ENCODE measurements at places on chromosomes 2 and 18. TPM values are rescaled to one million over a fixed set of nuclear protein-coding genes. Genes with fewer than 3 reads are reported as not detected.

SCYGR4 gene
- total RNA-seq = 0.11 TPM

CDH2 gene
- 0.52 TPM for total RNA-seq

ARHGAP28 gene
- total RNA-seq = 38.2 TPM

PER2 gene
- 5.6 TPM for total RNA-seq

TNS1 gene
- 102 TPM for total RNA-seq

BOLL gene
- not detected for total RNA-seq

PAX8 gene
- 0.86 TPM for total RNA-seq

FBXO15 gene
- total RNA-seq = 0.26 TPM

ASPRV1 gene
- 0.54 TPM for total RNA-seq

CNGA3 gene
- 0.43 TPM for total RNA-seq

SIX3 gene
- total RNA-seq = not detected

EFHD1 gene
- total RNA-seq = 1.3 TPM

FOXI3 gene
- not detected for total RNA-seq

AP1S3 gene
- total RNA-seq = 61.7 TPM

CTIF gene
- total RNA-seq = 35.0 TPM

ANKRD30B gene
- total RNA-seq = not detected

MTHFD2 gene
- total RNA-seq = 136 TPM

RFX8 gene
- total RNA-seq = 9.0 TPM

CAPN14 gene
- 0.13 TPM for total RNA-seq

RGPD3 gene
- total RNA-seq = 0.65 TPM

GREB1 gene
- 0.43 TPM for total RNA-seq

RASGRP3 gene
- total RNA-seq = 0.39 TPM

INPP5D gene
- total RNA-seq = 0.22 TPM

PKDCC gene
- total RNA-seq = 12.3 TPM

FRZB gene
- total RNA-seq = 1.4 TPM

NAT8 gene
- total RNA-seq = not detected

ALPP gene
- not detected for total RNA-seq

TPRKB gene
- total RNA-seq = 37.3 TPM

SIX2 gene
- 41.8 TPM for total RNA-seq

SMYD5 gene
- 19.3 TPM for total RNA-seq

LRRTM1 gene
- not detected for total RNA-seq

PLCL1 gene
- 0.39 TPM for total RNA-seq

GCC2 gene
- 45.5 TPM for total RNA-seq

KCNE4 gene
- total RNA-seq = 63.8 TPM

IL36G gene
- not detected for total RNA-seq

CENPA gene
- 5.2 TPM for total RNA-seq

QPCT gene
- total RNA-seq = 17.5 TPM

CD207 gene
- total RNA-seq = not detected

STAT4 gene
- total RNA-seq = 21.4 TPM

XRCC5 gene
- 244 TPM for total RNA-seq

IGFBP2 gene
- total RNA-seq = 13.5 TPM

COL6A3 gene
- total RNA-seq = 2,116 TPM

GALNT14 gene
- total RNA-seq = 0.86 TPM

CPO gene
- 0.32 TPM for total RNA-seq
